ENCODE measurements at places on chromosomes 3 and 15. TPM values are rescaled to one million over a fixed set of nuclear protein-coding genes. Genes with fewer than 3 reads are reported as not detected.

CD200R1 gene
- 0.67 TPM for total RNA-seq

TYRO3 gene
- total RNA-seq, result 34.0 TPM

CLRN1 gene
- total RNA-seq, result not detected

BSN gene
- total RNA-seq, result 0.75 TPM

GOLGA8K gene
- total RNA-seq, result 0.77 TPM

SLC12A6 gene
- 15.8 TPM for total RNA-seq

TF gene
- 1.3 TPM for total RNA-seq

ASB14 gene
- not detected for total RNA-seq

CLDN18 gene
- total RNA-seq, result not detected

MCF2L2 gene
- 0.89 TPM for total RNA-seq

NT5DC2 gene
- total RNA-seq, result 178 TPM

AADAC gene
- total RNA-seq, result not detected
